ENCODE measurements at places on chromosomes 6 and 20.

DNA sequence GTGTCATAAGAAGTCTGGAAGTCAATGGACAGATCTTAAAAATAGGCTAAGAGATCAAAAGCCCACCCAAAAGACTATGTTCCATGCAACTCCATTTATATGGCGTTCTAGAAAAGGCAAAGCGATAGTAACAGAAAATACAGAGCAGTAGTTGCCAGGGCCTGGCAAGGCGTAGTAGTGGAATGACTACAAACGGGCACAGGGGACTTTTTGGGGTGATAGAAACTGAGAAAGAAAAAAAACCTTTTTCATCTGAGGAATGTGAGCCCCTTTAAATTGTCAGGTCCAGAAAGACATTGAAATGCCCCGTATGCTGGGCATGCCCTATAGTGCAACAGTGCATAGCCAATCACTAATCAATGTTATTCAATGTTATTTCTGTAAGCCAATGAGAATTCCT, 47.2 kb upstream of the FAM50B start:
- DNase-seq, result no peak

- no peak for DNase-seq
Measured at GRCh38 chr6:119073307-119074051, 5.0 kb downstream of the FAM184A start.

DNA sequence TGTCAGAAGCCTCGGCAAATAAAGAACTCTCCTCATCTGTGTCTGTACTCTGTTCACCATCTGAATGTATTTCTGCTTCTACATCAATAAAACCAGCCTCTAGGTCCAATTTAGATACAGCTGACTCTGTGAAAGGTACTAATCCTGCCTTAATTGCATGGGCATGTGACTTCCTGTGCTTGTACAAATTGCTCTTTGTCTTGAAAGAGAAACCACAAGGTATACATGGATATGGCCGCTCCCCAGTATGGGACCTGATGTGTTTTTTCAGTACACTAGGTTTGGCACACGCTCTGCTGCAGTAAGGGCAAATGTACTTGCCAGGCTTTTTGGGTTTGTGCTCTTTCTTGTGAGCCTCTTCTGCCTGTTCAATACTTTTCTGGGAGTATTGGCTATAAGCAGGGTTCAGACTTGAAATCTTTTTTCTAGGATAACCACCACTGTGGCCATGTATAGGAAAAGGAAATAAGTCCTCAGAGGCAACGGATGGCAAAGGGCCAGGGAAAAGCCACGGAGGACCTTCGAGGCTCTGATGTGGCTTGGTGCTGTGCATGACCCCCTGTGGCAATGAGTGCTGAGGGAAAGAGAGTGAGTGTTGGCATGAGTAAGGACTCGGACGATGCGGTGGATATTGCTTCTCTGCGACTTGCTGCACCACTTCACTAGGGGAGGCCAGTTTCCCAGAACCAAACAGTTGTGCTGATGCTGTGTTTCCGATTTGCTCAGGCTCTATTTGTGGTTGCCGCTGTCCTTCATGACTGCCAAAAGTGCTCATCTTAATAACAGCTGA, 170.9 kb downstream of the HIVEP2 start:
- DNase-seq, result peak; percentile 4

GRCh38 chr6:27260836-27261375, 13.4 kb downstream of the PRSS16 start:
- DNase-seq, result no peak

DNA sequence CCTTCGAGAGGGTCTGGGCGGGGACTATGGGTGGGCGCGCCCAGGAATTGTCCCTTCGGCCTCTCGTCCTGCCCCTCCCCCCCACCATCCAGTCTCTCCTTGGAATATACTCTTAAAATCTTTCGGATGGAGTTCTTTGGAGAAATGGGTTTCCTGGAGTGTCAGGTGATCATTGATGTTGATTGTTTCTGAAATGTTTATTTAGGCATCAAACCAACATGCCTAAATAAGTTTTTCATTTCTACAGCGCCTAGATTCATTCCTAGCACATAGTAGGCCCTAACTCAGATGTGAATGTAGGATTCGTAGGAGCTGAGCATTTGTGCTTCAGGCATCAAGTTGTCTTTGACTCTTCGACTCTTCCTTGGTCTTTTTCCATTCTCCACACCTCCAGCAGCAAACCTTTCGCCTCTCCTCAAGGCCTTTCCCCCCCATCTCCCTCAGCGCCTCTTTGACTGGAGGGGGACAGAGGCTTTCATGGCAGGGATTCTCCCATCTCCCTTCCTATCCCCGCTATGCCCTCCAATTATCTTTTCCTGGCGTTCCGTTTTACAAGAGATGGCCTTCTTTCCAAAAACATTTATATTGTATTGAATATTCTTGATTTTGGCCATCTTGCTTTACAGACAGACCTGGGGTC, 610 bp downstream of the CASP8AP2 start:
- DNase-seq, result no peak

- DNase-seq, result no peak
Measured at GRCh38 chr6:83273596-83273995, 80.4 kb downstream of the RWDD2A start.

GRCh38 chr6:62283796-62284411, 2.1 kb downstream of the KHDRBS2 start:
- DNase-seq, result peak; percentile 22

DNA sequence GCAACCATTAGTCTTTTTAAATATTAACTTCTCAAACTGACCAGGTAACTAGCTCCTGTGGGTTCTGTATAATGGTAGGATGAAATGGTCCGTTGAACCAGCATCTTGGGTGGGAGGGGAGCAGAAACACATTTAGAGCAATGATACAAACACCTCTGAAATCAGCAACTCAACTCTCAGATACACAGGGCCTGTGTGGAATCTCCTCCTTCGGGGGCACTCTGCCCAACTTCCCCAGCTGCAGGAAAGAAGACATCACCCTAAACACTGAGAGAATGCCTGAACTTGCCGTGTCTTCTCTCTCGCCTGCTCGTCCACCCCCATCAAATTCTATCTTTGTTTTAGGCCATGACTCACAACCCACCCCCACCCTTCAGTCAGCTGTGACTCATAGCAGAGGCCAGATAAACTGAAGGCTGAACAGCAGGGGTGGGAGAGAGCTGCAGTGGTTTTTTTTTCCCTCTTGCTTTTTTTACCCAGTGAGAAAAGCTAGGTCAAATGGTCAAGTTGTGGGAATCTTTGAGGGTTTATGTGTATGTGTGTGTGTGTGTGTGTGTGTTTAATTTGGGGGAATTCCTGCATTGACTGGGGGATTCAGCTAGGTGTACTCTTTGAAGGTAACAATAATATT, 593.4 kb upstream of the JAG1 start:
- no peak for DNase-seq

Data from NCI-H2081 treated with DMSO at 0.1 percent for 48 hours (cell line).